Astrocyte of the spinal cord (primary cell): ENCODE measurements at places on chromosomes 7 and 10.
A peak's percentile ranks its signal among the peaks of the same experiment; 100 is the strongest.

- DNase-seq, result peak; percentile 95
These were observed 16.6 kb downstream of the STMP1 start for GRCh38 chr7:135678612-135679575.

DNA sequence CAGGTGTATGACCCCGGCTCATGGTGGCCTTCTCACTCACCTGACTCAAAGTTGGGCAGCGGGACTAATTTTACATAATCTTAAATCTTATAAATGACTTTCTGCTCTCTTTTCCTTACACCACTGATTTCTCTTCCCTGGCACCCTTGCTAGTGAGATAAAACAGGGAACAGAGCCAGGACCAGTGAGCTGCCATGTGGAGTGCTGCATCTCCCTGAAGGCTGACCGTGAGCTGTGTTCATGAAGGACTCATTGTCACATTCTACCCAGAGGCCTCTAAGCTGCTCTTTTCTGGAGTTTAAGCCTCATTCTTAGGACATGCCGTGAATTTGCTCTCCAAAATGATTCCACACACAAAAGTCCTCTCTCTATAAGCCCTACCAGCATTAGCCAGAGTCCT lies 762.3 kb downstream of the AUTS2 start:
- DNase-seq, result no peak

- peak; percentile 22 for DNase-seq
These were observed 1354.7 kb upstream of the LRRTM3 start for GRCh38 chr10:65571011-65571570.

DNA sequence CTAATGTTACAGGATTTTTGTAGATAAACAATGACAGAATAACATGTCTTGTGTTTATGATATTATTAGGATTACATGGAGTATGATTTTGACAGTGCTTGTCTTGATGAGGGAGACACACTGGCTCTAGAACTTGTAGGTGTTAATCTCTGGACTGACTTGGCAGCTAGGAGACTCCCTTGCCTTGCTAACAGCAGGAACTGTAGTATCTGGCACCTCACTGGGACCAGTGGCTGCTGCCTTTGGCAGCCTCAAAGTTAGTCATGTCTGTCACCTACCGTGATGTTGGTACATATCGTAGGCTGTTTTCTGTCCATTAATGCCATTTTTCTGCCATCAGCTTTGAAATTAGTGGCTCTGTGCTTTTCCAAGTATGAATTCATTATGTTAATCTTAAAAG lies 261.5 kb downstream of the CDK14 start:
- DNase-seq, result no peak

DNA sequence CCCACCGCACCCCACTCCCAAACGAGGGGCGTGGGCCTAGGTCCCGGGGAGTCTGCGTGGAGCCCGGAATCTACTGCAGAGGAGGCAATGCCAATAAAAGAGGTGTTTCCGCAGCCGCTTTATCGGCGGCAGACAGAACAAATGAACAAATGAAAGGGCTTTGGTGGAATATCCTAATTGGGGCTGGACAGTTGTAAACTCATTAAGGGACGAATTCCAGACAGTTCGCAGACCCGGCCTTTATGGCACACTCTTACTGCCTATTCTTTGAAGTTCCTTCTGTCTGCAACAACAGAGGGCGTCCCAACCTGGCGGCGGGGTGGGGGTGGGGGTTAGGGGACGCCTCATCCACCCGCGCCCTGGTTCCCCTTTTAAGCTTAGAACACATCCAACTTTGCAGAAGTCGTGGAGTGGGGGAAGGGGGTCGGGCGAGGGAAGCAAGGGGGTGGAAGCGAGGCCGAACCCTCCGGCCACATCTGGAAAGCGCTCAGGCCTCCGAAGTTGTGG lies 4.1 kb downstream of the HOXA9 start:
- no peak for DNase-seq

- DNase-seq, result no peak
These were observed 747.8 kb downstream of the GRID1 start for GRCh38 chr10:85618841-85619240.

- DNase-seq, result peak; percentile 78
These were observed 29.5 kb upstream of the ARHGAP22 start for GRCh38 chr10:48634198-48634983.

- DNase-seq, result no peak
These were observed 6.3 kb downstream of the NAT16 start for GRCh38 chr7:101173752-101174244.

- DNase-seq, result no peak
These were observed 886.7 kb upstream of the SORCS1 start for GRCh38 chr10:108051218-108051617.

DNA sequence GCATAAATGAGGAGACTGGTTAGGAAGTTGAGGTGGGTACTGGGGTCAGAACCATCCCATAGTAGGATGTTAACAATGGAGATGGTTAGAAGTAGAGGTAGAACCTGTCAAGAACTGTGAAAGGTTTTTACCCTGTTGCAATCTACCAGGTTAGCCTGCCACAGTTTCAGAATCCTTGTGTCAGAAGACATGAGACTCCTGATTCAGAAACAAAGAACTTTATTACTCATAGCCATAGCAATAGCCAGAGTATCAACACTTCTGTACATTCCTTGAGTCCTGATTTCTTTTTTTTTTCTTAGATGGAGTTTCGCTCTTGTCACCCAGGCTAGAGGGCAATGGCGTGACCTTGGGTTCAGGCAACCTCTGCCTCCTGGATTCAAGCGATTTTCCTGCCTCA lies 200.9 kb downstream of the GRM3 start:
- no peak for DNase-seq
